CD4-positive, alpha-beta T cell (primary cell): ENCODE measurements at places on chromosomes 1 and 21. TPM values are rescaled to one million over a fixed set of nuclear protein-coding genes. Genes with fewer than 3 reads are reported as not detected.

Gene UBL4B
- total RNA-seq: not detected

GRCh38 chr1:248055261-248055660 is 8.6 kb downstream of the OR2L3 start:
- no peak overlapping the region for H3K4me3 ChIP-seq
- H3K27ac ChIP-seq: no peak overlapping the region
- H3K4me1 ChIP-seq: no peaks in the 10 kb centered on the region
- H3K36me3 ChIP-seq: no peaks in the 10 kb centered on the region

DNA sequence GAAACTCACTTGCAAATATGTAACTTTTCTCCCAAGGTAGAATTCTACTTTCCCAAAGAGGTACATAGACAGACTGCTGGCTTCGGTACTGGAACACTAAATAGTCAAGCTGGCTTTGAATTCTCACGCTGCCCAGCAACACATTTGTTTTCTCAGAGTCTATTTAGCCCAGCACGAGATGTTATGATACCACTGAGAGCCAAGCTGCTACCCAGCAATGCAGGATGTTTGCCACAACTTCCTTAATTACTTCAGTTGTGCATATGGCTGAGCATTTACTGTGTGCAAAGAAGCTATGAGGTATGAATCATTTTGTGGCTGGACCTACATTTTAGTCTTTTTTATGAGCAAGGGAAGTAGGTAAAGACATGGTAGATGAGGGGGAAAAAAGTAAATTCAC is 793.2 kb downstream of the PLA2G4A start:
- DNase-seq: no peak
- H3K4me3 ChIP-seq: no peak overlapping the region
- no peak overlapping the region for H3K27ac ChIP-seq
- H3K27me3 ChIP-seq: no peaks in the 10 kb centered on the region
- no peaks in the 10 kb centered on the region for H3K36me3 ChIP-seq

DNA sequence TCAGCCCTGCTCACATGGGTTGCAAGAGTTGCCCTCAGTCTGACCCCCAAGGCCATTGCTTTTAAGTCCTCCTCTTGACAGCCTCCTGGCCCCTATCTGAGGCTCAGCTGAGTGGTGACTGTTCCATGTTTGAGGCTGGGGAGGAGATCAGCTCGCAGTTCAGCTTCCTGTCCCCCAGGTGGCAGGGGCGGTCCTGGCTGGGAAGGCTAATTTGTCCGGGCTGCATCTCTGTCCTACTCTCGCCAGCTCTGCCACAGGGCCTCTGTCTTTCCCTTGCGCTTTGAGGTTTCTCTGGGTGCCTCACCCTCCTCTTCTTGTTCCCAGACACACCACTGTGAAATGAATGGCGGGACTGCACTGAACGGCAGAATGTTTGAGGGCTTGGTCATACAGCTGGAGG is 157.3 kb downstream of the KCNJ6 start:
- no peaks in the 10 kb centered on the region for H3K4me1 ChIP-seq
- no peak overlapping the region for H3K27ac ChIP-seq
- no peaks in the 10 kb centered on the region for H3K27me3 ChIP-seq

- no peaks in the 10 kb centered on the region for H3K27me3 ChIP-seq
- no peak for DNase-seq
- no peak overlapping the region for H3K27ac ChIP-seq
These were observed 33.1 kb downstream of the PTP4A2 start for GRCh38 chr1:31905093-31905509.
